ENCODE measurements at places on chromosomes 1 and 21.

- DNase-seq: no peak
These were observed 671.9 kb downstream of the PTPRC start for GRCh38 chr1:199310708-199311107.

- no peak for DNase-seq
These were observed 310.0 kb downstream of the ZP4 start for GRCh38 chr1:237580726-237581125.

- DNase-seq: peak; percentile 60
These were observed 65.1 kb upstream of the JUN start for GRCh38 chr1:58848818-58849411.

DNA sequence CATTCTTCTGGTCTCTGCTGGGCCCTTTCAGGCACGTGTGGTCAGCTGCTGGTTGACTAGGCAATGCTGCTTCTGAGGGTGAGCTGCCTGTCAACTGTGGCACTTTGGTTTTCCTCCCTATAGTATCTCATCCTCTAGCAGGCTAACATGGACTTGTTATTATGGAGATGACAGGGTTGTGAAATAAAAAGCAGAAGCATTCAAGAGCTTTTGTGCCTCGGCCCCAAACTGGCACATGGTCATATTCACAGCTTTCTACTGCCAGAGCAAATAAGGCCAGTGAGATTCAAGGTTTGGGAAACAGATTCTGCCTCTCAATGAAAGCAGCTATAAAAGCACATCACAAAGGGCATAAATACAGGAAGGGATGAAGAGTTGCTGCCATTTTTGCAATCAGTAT, 1.6 kb upstream of the ZNF124 start:
- no peak for DNase-seq

GRCh38 chr1:245552331-245552730, 397.5 kb downstream of the KIF26B start:
- DNase-seq: no peak

DNA sequence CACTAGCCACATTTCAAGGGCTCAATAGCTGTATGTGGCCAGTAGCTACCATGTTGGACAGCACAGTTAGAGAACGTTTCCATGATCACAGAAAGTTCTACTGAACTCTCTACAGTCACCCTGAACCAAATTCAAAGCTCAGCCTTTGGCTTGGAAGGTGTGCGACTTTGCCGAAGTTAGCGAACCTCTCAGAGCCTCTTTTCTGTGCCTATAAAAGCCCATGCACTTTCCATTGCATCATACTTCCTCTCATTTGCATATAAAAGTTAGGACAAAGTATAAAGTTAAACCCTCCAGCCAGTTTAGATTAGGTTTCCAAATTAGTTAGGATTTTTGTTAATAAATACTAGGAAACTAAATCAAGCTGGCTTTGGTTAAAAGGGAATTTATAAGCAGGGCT, 4.7 kb upstream of the SLC1A7 start:
- DNase-seq: no peak

DNA sequence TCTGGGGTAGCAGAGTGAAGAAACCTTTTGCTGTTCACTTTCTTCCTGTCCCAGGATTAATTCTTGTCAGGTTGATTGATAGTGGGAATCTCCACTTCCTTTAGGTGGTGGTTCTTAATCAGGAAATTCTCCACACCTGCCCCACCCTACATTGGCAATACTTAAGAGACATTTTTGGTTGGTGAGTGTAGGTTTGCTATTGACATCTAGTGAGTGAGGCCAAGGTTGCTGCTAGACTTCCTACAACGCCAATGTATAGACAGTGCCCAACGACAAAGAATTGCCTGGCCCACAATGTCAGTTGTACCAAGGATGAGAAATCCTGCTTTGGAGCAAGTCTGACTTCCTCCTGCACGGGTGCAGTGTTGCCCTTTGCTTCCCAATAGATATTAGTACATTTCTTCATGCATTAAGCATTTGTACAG, 38.5 kb downstream of the MAP3K7CL start:
- DNase-seq: peak; percentile 82

- no peak for DNase-seq
These were observed 37.3 kb upstream of the IRF2BP2 start for GRCh38 chr1:234647245-234647644.

GRCh38 chr1:227781314-227781930, 34.1 kb upstream of the PRSS38 start:
- DNase-seq: no peak

GRCh38 chr1:110005971-110006370, 21.4 kb downstream of the AHCYL1 start:
- no peak for DNase-seq

GRCh38 chr1:154467434-154468102, 34.5 kb upstream of the TDRD10 start:
- DNase-seq: no peak

GRCh38 chr1:218363141-218363540, 18.0 kb downstream of the TGFB2 start:
- no peak for DNase-seq

DNA sequence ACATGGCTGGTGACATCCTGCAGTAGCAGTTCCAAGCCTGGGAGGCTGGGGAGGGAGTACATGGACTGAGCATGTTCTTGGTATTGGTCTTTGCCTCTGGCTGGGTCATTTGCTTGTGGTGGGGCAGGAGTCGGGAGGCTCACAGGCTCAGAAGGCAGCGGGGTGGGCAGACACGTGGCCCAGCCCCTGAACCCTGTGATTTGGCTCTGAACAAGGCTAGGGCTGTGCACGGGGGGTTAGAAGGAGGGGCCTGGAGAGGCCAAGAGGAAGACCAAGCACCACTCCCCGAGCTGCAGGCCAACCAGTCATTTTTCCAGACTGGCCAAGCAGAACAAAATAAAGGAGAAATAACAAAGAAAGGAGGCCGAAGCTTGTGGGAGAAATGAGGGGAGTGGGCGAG, 9.7 kb upstream of the PRELP start:
- no peak for DNase-seq

GRCh38 chr1:167798952-167799351, 77.2 kb downstream of the MPZL1 start:
- DNase-seq: no peak

GRCh38 chr1:33188572-33189275, 6.9 kb upstream of the TRIM62 start:
- no peak for DNase-seq

GRCh38 chr1:200428482-200429205, 18.8 kb upstream of the ZNF281 start:
- no peak for DNase-seq

GRCh38 chr1:911875-912739, 11.6 kb upstream of the SAMD11 start:
- DNase-seq: no peak

DNA sequence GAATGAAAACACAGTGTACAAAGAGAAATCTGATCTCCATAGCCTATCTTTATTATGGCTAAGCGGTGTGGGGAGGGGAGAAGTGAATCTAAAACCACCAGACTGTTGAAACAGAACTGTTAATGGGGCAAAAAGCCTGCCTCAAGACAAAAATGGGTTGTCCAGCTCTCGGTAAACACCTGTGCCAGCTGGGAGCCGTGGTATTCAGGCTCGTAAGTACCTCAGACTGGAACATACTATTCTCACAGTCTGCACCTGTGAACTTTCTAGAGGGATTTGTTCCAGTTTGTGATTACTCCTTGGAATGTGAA, 42.7 kb upstream of the ATP1A1 start:
- DNase-seq: no peak

GRCh38 chr1:104761961-104762570, 1012.4 kb downstream of the AMY1C start:
- no peak for DNase-seq

Measured in HT-29 (cell line).